Panc1 (cell line): ENCODE measurements at places on chromosomes 16 and 17. TPM values are rescaled to one million over a fixed set of nuclear protein-coding genes. Genes with fewer than 3 reads are reported as not detected.

DNA sequence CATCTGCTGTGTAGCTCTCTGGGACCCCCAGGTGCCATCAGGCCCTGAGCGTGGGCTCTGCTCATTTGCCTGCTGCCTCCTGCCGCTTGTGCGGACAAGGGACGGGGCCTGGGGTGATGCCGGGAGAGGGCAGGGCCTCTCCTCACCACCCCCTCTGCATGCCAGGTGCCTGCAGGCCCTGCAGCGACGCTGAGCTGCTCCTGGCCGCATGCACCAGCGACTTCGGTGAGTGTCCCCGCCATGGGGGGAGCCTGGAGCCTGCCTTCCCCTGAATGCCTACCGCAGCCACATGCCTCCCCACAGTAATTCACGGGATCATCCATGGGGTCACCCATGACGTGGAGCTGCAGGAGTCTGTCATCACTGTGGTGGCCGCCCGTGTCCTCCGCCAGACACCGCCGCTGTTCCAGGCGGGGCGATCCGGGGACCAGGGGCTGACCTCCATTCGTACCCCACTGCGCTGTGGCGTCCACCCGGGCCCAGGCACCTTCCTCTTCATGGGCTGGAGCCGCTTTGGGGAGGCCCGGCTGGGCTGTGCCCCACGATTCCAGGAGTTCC, 1.9 kb downstream of the METRN start:
- no peak for DNase-seq

- no peak for DNase-seq
These were observed 605.4 kb upstream of the KIF2B start for GRCh38 chr17:53217311-53217710.

- no peak for DNase-seq
These were observed 4.3 kb downstream of the RCVRN start for GRCh38 chr17:9900784-9901183.

- DNase-seq = no peak
These were observed 5.9 kb downstream of the PAM16 start for GRCh38 chr16:4344983-4345835.

Gene ZNF629
- 19.2 TPM for total RNA-seq

Gene ATXN7L3
- 69.8 TPM for total RNA-seq

Gene GCGR
- total RNA-seq = 1.6 TPM

Gene PRAC2
- not detected for total RNA-seq

Gene KLHL11
- total RNA-seq = 12.5 TPM

Gene PRSS21
- total RNA-seq = not detected
